ENCODE measurements at places on chromosomes 5 and 9. TPM values are rescaled to one million over a fixed set of nuclear protein-coding genes. Genes with fewer than 3 reads are reported as not detected.

DNA sequence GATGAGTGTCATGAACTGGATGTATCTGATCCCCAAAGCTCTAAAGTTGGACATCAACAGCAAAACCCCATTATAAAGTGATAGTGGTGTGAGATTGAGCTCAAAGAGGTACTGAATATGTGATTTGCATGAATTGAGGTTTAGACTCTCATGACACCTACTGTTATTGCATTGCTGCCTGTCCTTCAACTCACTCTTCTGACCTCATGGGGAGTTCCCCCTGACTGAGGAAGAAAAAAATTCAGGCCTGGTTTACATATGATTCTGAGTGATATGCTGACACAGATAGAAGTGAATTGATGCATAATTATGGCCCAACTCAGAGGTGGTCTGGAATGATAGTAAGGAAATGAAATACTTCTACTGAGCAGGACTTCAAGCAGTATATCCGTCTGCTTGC lies 76.2 kb upstream of the CHD1 start:
- DNase-seq, result no peak

DNA sequence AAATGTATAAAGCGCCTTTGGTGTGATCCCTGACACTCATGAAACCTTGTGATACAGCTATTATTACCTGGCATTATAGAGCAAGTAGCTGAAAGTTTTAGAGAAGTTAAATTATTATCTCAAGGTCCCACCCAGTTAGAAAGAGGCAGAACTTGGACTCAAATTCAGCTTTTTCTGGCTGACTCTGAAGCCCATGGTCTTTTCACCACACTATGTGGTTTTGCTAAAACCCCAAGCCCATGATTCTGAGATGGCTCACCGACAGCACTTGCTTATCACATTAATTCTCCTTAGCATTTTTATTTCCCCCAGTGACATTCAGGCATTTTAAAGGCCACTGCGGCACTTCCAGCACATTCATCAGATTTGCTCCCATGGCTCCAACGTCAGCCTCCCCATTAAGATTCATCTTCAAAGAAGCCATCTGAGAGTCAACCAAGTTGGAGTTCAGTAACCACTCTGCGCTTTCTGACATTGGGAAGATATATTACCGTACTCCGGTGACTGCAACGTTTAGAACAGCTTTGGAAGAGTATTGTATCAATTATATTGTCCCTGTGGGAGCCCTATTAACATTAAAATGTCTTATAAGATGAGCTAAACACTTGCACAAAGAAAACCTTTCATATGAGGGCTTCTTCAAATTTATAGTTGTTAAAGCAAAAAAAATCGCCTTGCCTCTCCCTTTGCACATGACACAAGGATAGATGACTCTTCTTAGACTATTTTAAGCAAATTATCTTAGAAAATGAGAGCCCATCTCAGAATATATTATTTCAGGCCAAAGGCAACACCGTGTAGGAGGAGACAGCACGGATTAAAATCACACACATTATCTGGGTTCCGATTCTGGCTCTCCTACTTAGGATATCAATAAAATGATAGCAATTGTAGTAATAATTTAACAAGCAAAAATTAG lies 638.1 kb downstream of the ACTL7B start:
- no peak for DNase-seq

DNA sequence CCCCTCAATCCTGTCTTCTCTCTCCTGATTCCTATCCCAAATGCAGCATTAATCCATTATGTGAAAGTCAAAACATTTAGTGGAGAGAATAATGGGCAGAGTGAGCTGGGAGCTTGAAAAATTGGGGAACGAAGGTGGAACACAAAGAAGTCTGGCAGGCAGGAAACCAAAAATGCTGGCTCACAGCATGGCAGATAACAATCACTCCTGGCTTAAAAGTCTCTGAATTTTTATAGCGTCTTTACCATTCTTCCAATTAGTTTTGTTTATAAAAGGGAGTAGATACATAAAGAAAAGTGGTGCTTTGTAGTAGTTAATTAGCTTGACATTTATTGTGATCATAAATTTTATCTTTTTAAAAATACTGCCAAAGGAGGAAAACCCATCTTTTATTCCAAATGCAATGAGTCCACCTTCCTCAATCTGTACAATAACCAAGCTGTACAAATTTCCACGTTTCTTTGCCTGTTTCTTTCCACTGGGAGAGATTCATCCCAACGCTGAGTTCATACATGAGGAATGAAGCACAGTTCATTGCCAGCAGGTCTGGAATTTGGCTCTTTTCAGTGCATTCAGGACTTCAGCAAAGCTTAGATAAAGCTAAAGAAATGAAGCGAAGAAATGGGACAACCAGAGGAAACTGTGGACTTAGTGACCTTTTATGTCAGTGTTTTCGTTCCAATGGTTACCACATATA lies 174.7 kb downstream of the HMHB1 start:
- no peak for DNase-seq

DNA sequence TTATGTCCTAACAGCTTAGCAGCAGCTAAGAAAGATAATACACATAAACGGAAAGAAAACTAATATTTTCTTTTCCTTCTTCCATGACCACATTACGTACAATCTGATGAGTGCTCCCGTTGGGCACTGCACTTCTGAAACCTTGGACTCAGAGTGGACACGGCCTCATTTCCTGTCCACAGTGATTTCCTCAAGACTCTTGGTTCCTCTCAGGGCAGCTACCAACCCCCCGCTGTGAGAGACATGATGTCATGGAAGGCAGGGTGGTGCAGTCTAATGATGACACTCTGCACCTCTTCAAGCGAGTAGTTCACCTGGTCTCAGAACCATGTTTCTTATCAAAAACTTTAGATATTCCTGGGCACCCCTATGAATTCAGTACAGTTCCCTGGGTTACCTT lies 68.7 kb upstream of the CTSL start:
- DNase-seq, result no peak

Gene PROB1
- total RNA-seq, result 0.67 TPM

Gene RNF145
- total RNA-seq, result 80.0 TPM

All from neural progenitor cell (in vitro differentiated cells).